Uterus (tissue), 4 donors: ENCODE measurements at places on chromosomes 13 and 19. TPM values are rescaled to one million over a fixed set of nuclear protein-coding genes. Genes with fewer than 3 reads are reported as not detected.
A peak's percentile ranks its signal among the peaks of the same experiment; 100 is the strongest.

The DIS3 gene
- 38.9 TPM for total RNA-seq

The CYP2A6 gene
- total RNA-seq, result 0.64 TPM

The ADGRE2 gene
- total RNA-seq, result 0.41 TPM

The PRTN3 gene
- total RNA-seq, result 2.9 TPM

GRCh38 chr19:1073956-1074517, 7.1 kb downstream of the ARHGAP45 start:
- H3K4me3 ChIP-seq, result no peak overlapping the region
- no peak overlapping the region for H3K27ac ChIP-seq
- H3K36me3 ChIP-seq, result no peaks in the 10 kb centered on the region
- no peak for DNase-seq
- H3K4me1 ChIP-seq, result peaks cover 6% of the 10 kb centered on the region

- H3K36me3 ChIP-seq, result no peaks in the 10 kb centered on the region
- H3K27me3 ChIP-seq, result no peaks in the 10 kb centered on the region
- H3K4me1 ChIP-seq, result no peaks in the 10 kb centered on the region
- H3K27ac ChIP-seq, result peak overlapping the region; percentile 43
- no peak overlapping the region for H3K4me3 ChIP-seq
- no peak for DNase-seq
These were observed 22.7 kb upstream of the LRCH1 start for GRCh38 chr13:46530084-46530935.

- no peak for DNase-seq
- no peaks in the 10 kb centered on the region for H3K27me3 ChIP-seq
- H3K4me1 ChIP-seq, result no peaks in the 10 kb centered on the region
- H3K36me3 ChIP-seq, result no peaks in the 10 kb centered on the region
These were observed 10.5 kb upstream of the RAP2A start for GRCh38 chr13:97423300-97424045.

DNA sequence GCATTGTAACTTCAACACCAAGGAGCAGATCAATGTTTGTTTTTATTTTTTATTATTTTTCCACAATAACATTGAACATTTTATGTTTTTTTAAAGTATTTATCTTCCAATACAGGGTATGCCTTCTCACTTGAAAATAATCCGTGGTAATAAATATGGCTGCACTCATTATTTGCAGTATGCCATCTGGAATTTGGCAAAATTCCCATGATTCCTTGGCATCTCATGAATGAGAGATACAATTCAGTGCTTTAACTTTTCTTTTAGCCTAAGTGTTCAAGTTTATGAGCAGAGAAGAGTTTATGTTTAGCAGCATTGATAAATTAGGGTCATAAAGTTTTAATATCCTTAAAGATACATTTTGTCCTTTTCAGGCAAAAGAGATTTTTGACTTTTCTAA, 1109.6 kb upstream of the ATXN8OS start:
- no peaks in the 10 kb centered on the region for H3K27me3 ChIP-seq
- no peaks in the 10 kb centered on the region for H3K4me1 ChIP-seq
- DNase-seq, result no peak
